Stimulated activated CD4-positive, alpha-beta T cell treated with anti-CD3 and anti-CD28 coated beads, TNF-alpha, amount 100 ng/mL, for 1 hour (primary cell): ENCODE measurements at places on chromosomes 5 and 9.

GRCh38 chr5:146009020-146009419 is 72.6 kb downstream of the SH3RF2 start:
- DNase-seq: no peak

DNA sequence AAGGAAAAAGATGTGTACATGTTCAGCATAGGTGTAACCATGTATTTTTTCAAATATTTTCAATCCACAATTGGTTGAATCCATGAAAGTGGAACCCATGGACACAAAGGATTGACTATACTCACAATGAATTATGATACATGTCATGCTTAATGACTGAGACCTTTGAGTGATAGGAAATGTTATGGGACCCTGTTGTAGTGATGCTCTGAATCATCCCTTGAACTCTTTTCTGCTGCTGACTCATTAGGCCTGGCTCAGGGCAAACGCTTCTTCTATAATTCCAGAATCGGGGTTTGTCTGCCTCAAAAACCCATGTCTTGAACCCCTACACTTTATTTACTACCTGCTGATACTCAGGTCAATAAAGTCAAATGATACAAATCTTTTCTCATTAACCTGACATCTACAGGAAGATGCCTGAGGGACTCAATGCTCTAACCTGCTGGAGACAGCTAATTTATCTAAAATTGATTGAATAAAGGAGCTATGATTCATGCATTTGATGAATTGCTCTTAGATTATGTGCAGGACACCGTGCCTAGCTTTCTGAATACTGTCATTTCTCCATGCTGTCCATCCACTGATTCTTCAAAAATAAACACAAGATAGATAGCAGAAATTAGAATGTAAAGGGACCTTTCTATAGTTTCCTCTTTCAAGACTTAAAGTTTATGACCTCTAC is 260.1 kb downstream of the PRELID2 start:
- DNase-seq: no peak

- no peak for DNase-seq
These were observed 304.9 kb upstream of the PTGER4 start for GRCh38 chr5:40374853-40375252.

DNA sequence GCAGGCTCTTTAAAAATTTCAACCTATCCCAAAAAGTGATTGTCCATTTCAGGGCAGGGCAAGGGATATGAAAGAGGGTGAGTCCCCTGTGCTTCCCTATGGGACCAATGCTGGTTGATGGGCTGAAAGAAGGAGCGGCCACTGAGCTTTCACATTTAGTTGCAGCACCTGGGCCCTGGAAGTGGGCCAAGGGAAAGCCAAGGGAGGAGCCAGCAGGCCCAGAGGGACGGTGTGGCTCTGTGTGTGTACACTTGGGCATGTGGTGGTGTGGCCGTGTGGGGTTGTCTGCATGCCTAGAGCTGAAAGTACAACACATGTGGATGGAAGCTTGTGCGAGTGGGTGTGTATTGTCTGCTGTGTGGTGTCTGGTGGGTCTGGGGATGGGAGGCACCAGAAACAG is 14.0 kb upstream of the PSMD5 start:
- DNase-seq: no peak

DNA sequence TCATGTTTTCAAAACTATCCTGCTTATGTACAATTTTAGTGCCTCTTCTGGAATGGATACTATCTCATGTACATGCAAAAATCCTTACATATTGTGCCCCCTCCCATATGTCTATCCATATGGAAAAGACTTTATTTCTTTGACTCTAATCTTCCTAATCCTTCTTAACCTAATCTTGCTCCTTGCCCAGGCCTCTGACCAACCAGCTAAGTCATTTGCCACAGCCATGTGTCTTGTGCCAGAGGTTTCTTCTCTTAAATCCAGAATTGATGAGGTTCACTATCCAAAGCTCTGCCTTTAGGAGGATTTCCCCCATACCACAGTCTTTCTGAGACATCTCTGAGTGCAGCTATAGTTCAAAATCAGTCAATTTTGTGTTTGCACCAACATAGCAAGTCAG is 68.9 kb upstream of the RNF180 start:
- no peak for DNase-seq
